Right cardiac atrium (tissue), 5 donors: ENCODE measurements at places on chromosomes 2 and 18. TPM values are rescaled to one million over a fixed set of nuclear protein-coding genes. Genes with fewer than 3 reads are reported as not detected.

Gene BMP10
- 2,689 TPM for total RNA-seq

Gene COL3A1
- total RNA-seq = 242 TPM

Gene PLB1
- 2.2 TPM for total RNA-seq

Gene CSRNP3
- 6.1 TPM for total RNA-seq

Gene ABCA12
- total RNA-seq = not detected

Gene NEUROD1
- total RNA-seq = not detected

Gene SDC1
- total RNA-seq = 0.25 TPM

Gene CELF4
- 1.2 TPM for total RNA-seq

Gene ST8SIA3
- total RNA-seq = not detected

Gene IRS1
- 16.0 TPM for total RNA-seq

Gene NT5DC4
- not detected for total RNA-seq

Gene PPM1G
- total RNA-seq = 38.9 TPM

Gene TMEM169
- total RNA-seq = 0.42 TPM

Gene RPRM
- 0.26 TPM for total RNA-seq

Gene HAAO
- 5.8 TPM for total RNA-seq

Gene MYL12B
- 199 TPM for total RNA-seq

Gene SLC8A1
- total RNA-seq = 852 TPM

Gene FHOD3
- 157 TPM for total RNA-seq

Gene AFG3L2
- 73.1 TPM for total RNA-seq

Gene FAM228A
- total RNA-seq = 1.6 TPM

Gene SETBP1
- 16.4 TPM for total RNA-seq

Gene DES
- total RNA-seq = 7,466 TPM

Gene ECEL1
- not detected for total RNA-seq

Gene BOLL
- total RNA-seq = not detected

Gene RSAD2
- total RNA-seq = 1.6 TPM

Gene EVA1A
- 0.24 TPM for total RNA-seq

Gene MC4R
- not detected for total RNA-seq

Gene DSC1
- total RNA-seq = 64.3 TPM

Gene ZNF532
- total RNA-seq = 70.5 TPM

Gene PROKR1
- total RNA-seq = not detected

Gene PSMD1
- total RNA-seq = 86.2 TPM

Gene REG3G
- total RNA-seq = not detected

Gene RNF152
- 9.2 TPM for total RNA-seq

Gene MGAT4A
- total RNA-seq = 23.5 TPM

Gene GPD2
- 17.8 TPM for total RNA-seq

Gene GPR75
- total RNA-seq = 1.3 TPM

Gene CTIF
- total RNA-seq = 78.2 TPM

Gene SLC38A11
- 0.08 TPM for total RNA-seq

Gene MAL
- 15.5 TPM for total RNA-seq

Gene CYP27C1
- total RNA-seq = 0.25 TPM

Gene INHBB
- total RNA-seq = 2.5 TPM

Gene FBLN7
- total RNA-seq = 1.8 TPM

Gene VWA3B
- total RNA-seq = 0.28 TPM

Gene KLHL30
- total RNA-seq = 18.7 TPM

Gene C2orf66
- not detected for total RNA-seq

Gene ACTR3
- 138 TPM for total RNA-seq

Gene RGPD3
- 0.09 TPM for total RNA-seq

Gene AOX1
- total RNA-seq = 19.8 TPM
